Psoas muscle (tissue), 8 donors: ENCODE measurements at places on chromosomes 3 and 15. TPM values are rescaled to one million over a fixed set of nuclear protein-coding genes. Genes with fewer than 3 reads are reported as not detected.

GRCh38 chr3:146701246-146701645 lies 96.1 kb upstream of the PLSCR5 start:
- no peaks in the 10 kb centered on the region for H3K4me1 ChIP-seq
- H3K27ac ChIP-seq: no peak overlapping the region
- H3K27me3 ChIP-seq: no peaks in the 10 kb centered on the region

GRCh38 chr15:71082803-71083202 lies 32.5 kb upstream of the THSD4 start:
- no peak for DNase-seq
- H3K4me1 ChIP-seq: no peaks in the 10 kb centered on the region

- H3K27me3 ChIP-seq: no peaks in the 10 kb centered on the region
- no peak for DNase-seq
- peak overlapping the region; percentile 19 for H3K4me3 ChIP-seq
Measured at GRCh38 chr3:63886858-63887257, 23.2 kb downstream of the ATXN7 start.

- H3K27me3 ChIP-seq: no peaks in the 10 kb centered on the region
- H3K4me1 ChIP-seq: no peaks in the 10 kb centered on the region
- no peak overlapping the region for H3K27ac ChIP-seq
- H3K4me3 ChIP-seq: no peak overlapping the region
- DNase-seq: no peak
- H3K36me3 ChIP-seq: no peaks in the 10 kb centered on the region
Measured at GRCh38 chr3:12255393-12255792, 33.5 kb upstream of the PPARG start.

- no peaks in the 10 kb centered on the region for H3K36me3 ChIP-seq
- H3K27ac ChIP-seq: no peak overlapping the region
- no peaks in the 10 kb centered on the region for H3K27me3 ChIP-seq
- DNase-seq: no peak
Measured at GRCh38 chr3:139630542-139630941, 47.2 kb downstream of the NMNAT3 start.

- H3K4me3 ChIP-seq: no peak overlapping the region
- no peak overlapping the region for H3K27ac ChIP-seq
- peaks cover 32% of the 10 kb centered on the region for H3K4me1 ChIP-seq
- H3K27me3 ChIP-seq: no peaks in the 10 kb centered on the region
- no peak for DNase-seq
Measured at GRCh38 chr15:51846463-51847230, 17.2 kb downstream of the TMOD3 start.

DNA sequence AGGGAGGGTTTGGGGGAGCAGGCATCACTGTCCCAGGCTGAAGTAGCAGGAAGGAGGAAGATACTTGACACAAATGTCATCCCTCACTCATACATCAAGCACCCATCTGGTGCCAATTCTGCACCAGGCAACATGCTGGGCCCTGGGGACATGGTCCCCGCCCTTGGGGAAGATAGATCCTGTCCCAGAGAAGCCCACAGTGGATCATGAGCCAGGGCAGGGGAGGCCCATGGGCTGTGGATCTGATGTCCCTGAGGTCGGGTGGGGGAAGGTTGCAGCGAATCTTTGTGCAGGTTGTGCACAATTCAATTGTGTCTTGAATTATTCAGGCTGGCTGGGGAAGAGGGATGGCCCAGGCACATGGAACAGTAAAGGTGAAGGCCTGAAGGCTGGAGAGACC lies 6.4 kb upstream of the CCDC33 start:
- peaks cover 5% of the 10 kb centered on the region for H3K27me3 ChIP-seq
- H3K36me3 ChIP-seq: no peaks in the 10 kb centered on the region
- no peak overlapping the region for H3K4me3 ChIP-seq
- no peak overlapping the region for H3K27ac ChIP-seq
- DNase-seq: no peak
- peaks cover 10% of the 10 kb centered on the region for H3K4me1 ChIP-seq

DNA sequence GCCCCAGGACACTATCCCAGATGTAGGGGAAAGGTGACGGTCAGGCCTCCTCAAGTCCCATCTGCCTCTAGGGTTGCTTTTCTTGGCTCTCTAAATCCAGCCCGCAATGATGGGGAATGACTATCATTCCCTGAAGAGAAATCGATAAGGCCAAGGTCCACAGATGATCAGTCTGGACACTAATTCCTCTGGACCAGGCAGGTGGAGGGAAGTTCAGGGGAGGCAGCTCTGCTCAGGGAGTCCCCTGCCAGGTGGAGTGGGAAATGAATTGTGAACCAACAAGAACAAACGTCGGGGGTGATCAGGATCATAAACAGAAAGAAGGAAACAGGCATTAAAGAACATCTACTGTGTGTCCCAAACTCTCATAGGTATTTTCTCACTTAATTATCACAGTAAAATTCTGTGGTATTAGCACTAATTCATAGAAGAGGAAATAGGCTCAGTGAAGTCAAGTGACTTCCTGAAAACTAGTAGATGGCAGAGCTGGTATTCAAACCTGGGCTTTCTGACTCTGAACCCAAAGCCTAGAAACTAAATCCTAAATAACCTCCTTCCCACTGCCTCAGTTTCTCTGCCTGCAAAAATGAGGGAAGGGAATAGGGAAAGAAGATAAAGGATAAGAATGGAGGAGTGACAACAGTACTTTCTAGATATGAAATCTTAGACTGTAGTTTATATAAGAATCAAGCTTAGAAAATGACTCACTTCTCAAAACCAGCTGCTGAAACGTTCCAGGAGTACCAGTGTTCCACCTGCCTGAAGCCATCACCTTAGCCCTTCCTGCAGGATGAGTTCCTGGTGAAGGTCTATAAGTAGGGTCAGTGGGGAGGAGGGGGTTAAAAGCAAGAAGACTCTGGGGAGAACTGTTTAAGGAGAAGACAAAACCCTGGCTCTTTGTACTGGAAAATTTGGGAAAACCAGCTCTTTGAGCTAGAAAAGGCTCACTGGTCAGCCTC lies 7.5 kb downstream of the BMF start:
- H3K4me1 ChIP-seq: peaks cover 94% of the 10 kb centered on the region
- no peak overlapping the region for H3K4me3 ChIP-seq
- H3K36me3 ChIP-seq: no peaks in the 10 kb centered on the region
- H3K27me3 ChIP-seq: no peaks in the 10 kb centered on the region

DNA sequence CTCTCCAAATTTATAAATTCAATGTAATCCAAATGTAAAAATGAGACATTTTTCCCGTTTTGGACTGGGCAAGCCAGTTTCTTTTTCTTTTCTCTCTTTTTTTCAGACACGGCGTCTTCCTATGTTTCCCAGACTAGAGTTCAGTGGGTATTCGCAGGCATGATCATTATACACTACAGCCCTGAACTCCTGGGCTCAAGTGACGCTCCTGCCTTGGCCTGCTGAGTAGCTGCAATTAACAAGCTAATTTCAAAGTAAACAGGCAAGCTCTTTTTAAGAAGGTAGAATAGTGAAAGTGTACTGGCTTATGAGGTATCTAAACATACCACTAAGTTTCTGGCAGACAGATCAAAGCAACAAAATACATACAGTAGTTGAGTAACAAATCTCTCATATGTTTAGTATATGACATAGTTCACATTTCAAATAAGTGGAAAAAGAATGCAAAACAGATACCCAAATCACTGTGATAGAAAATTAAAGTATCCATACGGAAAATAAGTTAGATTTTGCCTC lies 13.5 kb downstream of the HIGD1A start:
- no peak overlapping the region for H3K4me3 ChIP-seq
- no peaks in the 10 kb centered on the region for H3K27me3 ChIP-seq
- peaks cover 56% of the 10 kb centered on the region for H3K36me3 ChIP-seq
- DNase-seq: no peak
- H3K4me1 ChIP-seq: peaks cover 4% of the 10 kb centered on the region
- no peak overlapping the region for H3K27ac ChIP-seq

- H3K27me3 ChIP-seq: peaks cover 4% of the 10 kb centered on the region
- H3K4me3 ChIP-seq: no peak overlapping the region
- H3K36me3 ChIP-seq: no peaks in the 10 kb centered on the region
- no peak overlapping the region for H3K27ac ChIP-seq
- H3K4me1 ChIP-seq: no peaks in the 10 kb centered on the region
- DNase-seq: no peak
Measured at GRCh38 chr15:66923438-66923881, 141.9 kb upstream of the SMAD3 start.

DNA sequence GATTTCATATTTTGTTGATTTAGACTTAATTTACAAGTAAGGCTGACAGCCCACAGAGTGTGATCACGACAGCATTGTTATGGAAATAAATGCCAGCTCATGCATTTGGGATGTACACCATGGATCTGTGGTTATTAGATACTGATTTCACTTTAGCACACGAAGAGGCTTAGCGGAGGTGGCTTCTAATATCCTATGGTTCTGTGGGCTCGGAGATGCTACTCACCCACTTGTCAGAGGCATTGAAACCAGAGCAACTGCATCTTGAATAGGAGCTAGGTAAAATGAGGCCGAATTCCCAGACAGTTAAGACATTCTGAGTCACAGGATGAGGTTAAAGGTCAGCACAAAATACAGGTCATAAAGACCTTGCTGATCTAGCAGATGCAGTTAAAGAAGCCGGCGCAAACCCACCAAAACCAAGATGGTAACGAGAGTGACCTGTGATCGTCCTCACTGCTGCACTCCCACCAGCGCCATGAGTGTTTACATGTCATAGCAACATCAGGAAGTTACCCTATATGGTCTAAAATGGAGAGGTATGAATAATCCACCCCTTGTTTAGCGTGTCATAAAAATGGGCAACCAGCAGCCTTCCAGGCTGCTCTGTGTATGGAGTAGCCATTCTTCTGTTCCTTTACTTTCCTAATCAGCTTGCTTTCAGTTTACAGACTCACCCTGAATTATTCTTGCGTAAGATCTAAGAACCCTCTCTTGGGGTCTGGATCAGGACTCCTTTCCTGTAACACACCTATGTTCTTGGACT lies 117.5 kb downstream of the PGPEP1L start:
- H3K27me3 ChIP-seq: no peaks in the 10 kb centered on the region
- no peak for DNase-seq
- H3K27ac ChIP-seq: no peak overlapping the region
- no peaks in the 10 kb centered on the region for H3K36me3 ChIP-seq
- H3K4me1 ChIP-seq: peaks cover 4% of the 10 kb centered on the region

DNA sequence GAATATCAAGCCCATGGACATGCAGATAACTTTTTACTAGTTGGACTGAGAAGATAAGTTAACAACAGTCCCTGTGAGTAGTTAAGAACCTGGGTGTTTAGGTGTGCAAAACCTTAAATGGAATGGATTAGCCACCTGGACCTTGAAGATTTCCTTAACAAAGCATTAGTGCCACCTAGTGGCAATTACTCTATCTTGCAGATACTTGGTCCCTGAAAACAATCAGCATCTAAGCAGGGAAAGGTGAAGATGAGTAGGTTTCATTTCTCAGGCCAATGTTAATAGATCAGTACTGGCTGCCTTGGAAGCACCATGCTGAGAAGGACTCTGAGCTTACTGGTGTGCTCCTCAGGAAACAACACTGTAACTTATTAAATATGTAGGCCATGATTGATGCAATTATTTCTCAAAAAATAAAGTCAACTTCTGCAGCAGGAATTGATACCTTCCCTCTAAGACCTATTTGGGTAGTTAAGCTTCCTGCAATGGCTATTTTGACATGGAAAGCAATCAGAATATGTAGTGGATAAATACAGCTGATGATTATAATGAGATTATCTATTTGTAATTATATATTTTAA lies 329.4 kb downstream of the TBC1D5 start:
- no peak overlapping the region for H3K27ac ChIP-seq
- peaks cover 5% of the 10 kb centered on the region for H3K4me1 ChIP-seq
- no peaks in the 10 kb centered on the region for H3K36me3 ChIP-seq
- H3K27me3 ChIP-seq: no peaks in the 10 kb centered on the region
- DNase-seq: no peak

SPTBN5 gene
- total RNA-seq: 0.22 TPM

LTK gene
- 1.1 TPM for total RNA-seq

ACAD11 gene
- total RNA-seq: 7.5 TPM

CA12 gene
- 0.17 TPM for total RNA-seq

ZWILCH gene
- 2.9 TPM for total RNA-seq

GPR149 gene
- total RNA-seq: not detected

AGBL1 gene
- 13.6 TPM for total RNA-seq

TMEM45A gene
- 1.7 TPM for total RNA-seq
